ENCODE measurements at places on chromosomes 2 and 18. TPM values are rescaled to one million over a fixed set of nuclear protein-coding genes. Genes with fewer than 3 reads are reported as not detected.

GRCh38 chr2:120677696-120678247 lies 57.9 kb upstream of the GLI2 start:
- no peaks in the 10 kb centered on the region for H3K36me3 ChIP-seq
- peaks cover 21% of the 10 kb centered on the region for H3K27me3 ChIP-seq
- H3K4me1 ChIP-seq: peaks cover 4% of the 10 kb centered on the region
- no peak overlapping the region for H3K27ac ChIP-seq
- H3K4me3 ChIP-seq: no peak overlapping the region

Gene DSG1
- total RNA-seq: not detected

DNA sequence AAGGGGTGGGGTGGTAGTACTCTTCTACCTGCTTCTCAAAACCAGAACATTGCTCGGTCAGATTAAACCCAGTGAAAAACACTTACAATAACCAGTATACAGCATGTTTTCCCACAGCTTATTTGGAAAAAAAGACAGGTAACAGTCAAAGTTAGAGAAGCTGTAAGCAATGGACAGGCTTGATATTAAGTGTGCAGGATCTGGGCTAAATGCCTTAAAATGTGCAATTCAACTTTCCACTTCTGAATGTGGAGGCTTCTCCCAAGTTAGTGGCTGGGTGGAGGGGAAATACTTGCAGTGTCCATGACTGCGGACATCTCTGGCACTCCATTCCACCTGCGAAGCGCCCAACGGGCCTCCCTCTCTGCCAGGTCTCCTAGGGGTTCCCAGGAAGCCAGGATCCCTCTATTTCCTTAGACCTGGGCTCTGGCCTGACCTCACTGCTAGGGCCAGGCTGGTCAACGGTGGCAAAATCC lies 5.3 kb downstream of the ZEB2 start:
- H3K4me3 ChIP-seq: peak overlapping the region; percentile 55
- no peak for DNase-seq
- no peaks in the 10 kb centered on the region for H3K36me3 ChIP-seq

DNA sequence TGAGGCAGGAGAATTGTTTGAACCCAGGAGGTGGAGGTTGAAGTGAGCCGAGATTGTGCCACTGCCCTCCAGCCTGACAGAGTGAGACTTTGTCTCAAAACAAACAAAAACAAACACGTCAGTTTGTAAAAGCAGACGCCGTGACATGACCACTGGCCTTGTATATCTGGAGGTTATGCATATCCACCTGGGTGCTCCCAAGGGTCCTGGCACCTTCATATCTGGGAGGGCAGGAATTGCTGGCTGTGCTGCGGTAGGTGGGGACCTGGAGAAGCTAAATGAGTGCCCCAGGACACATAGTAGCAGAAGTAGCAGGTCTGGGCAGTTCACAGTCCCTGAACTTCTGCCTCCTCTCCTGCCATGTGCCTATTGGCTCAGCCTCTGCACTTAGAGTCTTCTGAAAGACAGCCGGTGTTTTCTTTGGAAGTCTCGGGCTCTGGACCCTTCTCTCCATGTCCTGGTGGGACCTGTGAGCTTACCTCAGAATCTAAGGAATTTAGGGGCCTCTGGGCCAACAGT lies 30.9 kb upstream of the IL1R2 start:
- no peak for DNase-seq
- H3K36me3 ChIP-seq: no peaks in the 10 kb centered on the region
- H3K4me1 ChIP-seq: peaks cover 10% of the 10 kb centered on the region
- H3K4me3 ChIP-seq: no peak overlapping the region
- peak overlapping the region; percentile 89 for H3K27ac ChIP-seq

DNA sequence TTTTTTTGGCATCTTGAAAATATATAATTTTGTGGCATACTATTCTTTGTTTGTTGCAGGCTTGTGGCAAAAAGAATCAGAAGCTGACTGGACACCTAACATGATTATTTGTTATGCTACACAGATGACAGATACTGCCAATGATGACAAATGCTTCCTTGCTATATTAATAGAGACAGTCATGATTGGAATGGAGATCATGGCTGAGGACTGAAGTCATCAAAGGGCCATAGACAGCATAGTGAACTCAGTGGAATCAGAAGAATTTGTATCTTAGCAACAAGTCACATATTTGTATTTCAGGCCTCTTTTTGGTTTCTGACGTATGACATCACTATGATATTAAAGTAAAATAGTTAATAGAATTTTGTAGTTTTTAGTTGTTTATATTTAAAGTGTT lies 1003.8 kb upstream of the DDX18 start:
- no peaks in the 10 kb centered on the region for H3K36me3 ChIP-seq
- peaks cover 3% of the 10 kb centered on the region for H3K4me1 ChIP-seq
- no peak overlapping the region for H3K27ac ChIP-seq
- DNase-seq: no peak

DNA sequence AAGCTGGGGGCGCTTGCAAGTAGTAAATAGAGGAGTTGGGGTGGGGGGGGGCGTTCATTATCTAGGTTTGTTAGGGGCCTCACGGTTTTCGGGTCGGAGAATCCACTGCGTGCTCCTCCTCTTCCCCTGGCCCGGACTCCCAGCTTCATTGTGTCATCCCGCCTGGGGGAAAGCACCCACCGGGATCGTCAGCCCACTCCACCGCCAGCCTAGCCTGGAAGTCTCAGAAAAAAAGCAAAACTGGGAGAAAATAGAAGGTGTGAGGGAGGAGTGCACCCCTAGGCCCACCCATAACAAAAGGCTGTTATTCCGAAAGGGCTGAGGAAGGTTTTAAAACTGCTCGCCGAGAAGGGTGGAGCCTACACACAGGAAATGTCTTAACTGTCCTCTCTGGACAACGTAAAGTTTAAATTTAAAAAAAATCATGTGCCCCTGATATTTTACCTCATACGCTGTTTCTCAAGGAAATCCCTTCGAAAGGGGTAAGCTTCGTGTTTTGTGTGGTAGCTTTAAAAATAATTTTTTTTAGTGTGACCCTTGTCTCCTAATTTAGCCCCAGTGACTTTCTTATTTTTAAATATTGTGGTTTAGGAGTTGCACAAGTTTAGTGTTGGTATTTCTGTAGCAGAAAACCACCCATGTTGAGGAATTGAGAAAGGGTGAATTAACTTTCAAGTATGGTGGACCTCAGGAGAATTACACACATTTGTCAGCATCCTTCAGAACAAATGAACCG lies 104.2 kb downstream of the SPTBN1 start:
- H3K27ac ChIP-seq: peak overlapping the region; percentile 91
- H3K4me3 ChIP-seq: peak overlapping the region; percentile 61
- peaks cover 25% of the 10 kb centered on the region for H3K4me1 ChIP-seq

Gene CTLA4
- total RNA-seq: 2.5 TPM

Gene CIB4
- total RNA-seq: not detected

DNA sequence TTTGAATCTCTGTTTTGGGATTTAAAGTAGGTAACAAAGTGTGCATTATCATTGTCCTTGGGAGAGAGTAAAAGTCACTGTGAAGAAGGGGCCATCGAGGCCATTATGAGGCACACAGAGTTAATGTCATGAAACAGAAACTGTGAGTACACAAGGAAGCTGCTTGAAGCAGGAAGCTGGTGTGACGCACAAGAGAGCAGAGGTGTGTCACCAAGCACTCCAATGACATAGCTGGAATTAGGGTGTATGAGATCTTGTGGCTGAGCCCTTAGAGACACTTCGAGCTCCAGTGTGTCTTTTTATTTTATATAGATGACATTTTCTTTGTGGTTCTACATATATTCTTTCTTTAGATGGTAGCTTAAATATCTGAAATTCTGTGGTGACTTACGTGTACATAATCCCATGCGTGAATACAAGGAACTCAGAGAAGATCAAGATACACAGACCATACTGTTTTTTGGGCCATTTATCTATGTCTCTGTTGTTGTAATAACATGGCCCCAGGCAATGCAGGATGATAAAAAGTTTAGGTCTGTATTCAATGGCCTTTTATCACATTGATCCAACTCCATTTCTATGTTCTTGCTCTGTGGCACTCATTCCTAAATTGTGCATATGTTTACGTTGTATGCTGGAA lies 164.7 kb upstream of the FAM98A start:
- no peak overlapping the region for H3K4me3 ChIP-seq
- no peaks in the 10 kb centered on the region for H3K4me1 ChIP-seq
- H3K27me3 ChIP-seq: no peaks in the 10 kb centered on the region
- no peaks in the 10 kb centered on the region for H3K36me3 ChIP-seq
- no peak overlapping the region for H3K27ac ChIP-seq
- no peak for DNase-seq

Gene SNRNP27
- total RNA-seq: 58.8 TPM

Gene PFN4
- not detected for total RNA-seq

All from transverse colon (tissue), 4 donors.